ENCODE measurements at places on chromosomes 4 and X.

DNA sequence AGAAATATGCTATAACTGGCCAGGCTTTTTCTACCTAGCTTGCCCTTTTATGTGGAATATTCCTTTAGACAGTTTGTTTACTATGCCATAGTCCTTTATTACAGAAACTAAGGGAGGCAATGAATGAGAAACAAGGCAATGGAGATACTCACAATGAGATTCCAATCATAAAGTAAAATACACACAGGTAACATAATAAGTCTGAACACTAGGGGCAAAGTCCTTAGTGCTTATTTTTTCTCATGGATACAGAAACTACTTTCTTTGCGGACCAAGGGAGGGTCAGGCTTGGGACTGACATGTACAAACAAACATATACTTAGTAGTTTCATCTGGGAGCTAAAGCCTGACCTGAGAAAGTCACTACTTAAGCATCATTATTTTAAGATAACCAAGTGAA, 16.0 kb upstream of the UGT8 start:
- no peak for DNase-seq

- no peak for DNase-seq
These were observed 208.3 kb upstream of the LEF1 start for GRCh38 chr4:108377021-108377420.

DNA sequence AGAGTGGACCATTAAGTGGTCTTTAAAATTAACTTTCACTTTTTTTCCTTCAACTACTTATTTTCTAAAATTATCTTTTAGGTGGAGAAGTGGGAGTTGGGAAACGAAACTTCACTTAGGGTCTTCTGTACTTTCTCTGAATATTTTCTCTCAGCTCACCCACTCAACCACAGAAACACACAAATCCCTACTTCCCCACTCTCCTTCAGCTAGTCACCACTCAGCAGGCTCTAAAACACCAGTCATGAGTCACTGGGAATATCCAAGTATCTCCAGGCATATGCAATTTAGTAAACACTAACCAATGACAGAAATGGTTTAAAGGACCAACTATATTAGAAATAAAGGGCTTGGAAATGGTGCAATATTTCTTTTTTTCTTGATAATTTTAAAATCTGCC, 153.0 kb upstream of the RPS6KA6 start:
- DNase-seq, result no peak

DNA sequence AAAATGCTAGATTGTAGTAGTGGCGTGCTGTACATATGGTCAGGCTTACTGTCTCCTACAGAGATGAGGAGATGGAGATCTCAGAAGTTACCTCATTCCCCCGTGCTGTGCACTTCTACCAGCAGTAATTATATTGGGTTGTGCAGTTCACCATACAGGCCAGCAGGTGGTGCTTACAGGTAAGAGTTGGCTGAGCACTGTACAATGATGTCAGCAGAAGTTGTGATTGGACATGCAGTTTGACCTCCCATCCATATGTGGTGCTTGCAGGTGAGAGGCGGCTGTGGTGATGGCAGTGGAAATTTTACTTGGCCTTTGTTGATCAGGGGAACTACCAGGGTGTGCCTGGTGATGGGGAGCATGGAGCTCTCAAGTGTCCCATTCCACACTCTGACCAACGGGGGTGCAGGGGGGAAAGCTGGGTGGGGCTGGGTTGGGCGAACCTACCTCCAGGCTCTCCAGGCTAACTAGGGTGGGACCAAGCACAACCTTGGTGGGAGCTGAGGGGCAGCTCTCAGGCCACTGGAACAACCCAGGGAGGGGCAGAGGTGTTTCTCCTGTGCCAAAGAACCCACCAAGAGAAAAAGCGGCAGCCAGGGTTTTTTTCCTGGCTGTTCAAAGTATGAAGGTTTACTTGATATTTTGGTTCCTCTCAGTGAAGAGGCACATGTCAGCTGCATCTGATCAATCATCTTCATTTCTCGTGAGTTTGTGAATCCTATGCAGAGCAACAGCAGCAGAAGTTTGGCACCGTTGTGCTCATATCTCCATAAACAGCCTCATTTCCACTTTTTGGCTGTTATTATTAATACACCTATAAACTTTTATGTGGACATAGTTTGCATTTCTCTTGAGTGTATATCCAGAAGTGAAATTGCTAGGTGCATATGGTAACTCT, 73.8 kb upstream of the FREM3 start:
- peak; percentile 67 for DNase-seq

- no peak for DNase-seq
These were observed 133.0 kb downstream of the KLHL8 start for GRCh38 chr4:87087420-87087819.

DNA sequence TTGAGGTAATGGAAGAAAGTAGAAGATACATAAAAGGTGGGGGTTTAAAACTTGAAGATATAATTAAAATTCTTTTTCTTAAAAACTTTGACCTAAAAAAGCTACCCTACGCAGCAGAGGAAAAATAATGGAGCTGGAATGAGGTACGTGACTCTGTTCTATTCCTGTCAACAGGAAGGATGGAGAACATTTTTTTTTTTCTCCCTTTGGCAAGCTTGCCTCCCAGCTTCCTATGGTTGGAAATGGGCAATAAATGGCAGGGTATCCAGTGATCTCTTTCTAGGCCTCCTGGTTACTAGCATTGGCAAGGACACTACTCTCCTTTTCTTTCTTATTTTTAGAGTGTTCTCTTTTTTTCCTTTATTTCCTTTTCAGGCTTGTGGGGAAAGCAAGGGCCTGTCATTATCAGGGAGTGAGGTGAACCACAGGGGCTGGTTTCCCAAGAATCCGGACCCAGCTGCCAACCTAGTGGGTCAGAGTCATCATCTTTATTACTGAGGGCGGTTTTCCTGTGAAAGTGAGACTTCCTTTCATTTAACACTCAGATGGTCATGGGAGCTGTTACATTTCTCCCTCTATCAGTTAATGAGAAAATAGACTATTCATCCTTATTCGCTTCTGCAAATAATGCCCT, 224.6 kb downstream of the SPRY1 start:
- no peak for DNase-seq

DNA sequence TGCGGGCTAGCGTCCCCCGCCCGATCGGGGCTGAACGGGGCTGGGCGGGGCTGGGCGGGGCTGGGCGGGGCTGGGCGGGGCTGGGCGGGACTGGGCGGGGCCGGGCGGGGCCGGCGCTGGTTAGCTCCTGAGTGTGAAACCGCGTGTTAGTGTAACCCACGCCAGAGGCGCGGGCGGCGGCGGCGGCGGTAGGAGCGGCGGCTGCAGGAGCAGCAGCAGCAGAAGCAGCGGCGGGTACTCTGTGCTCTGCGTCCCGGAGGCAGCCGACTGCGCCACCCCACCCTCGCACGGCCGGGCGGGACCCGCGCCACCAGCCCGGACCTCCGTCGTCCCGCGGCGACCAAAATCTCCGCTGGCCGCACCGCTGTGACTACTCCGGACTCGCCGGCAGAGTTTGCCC, 128.1 kb downstream of the LAS1L start:
- DNase-seq, result peak; percentile 50

- no peak for DNase-seq
These were observed 1477.4 kb downstream of the ARAP2 start for GRCh38 chr4:34766935-34767334.

GRCh38 chr4:161342881-161343568, 820.8 kb downstream of the FSTL5 start:
- DNase-seq, result no peak

Measured in activated CD4-positive, alpha-beta T cell treated with anti-CD3 and anti-CD28 coated beads for 48 hours (primary cell).